ENCODE measurements at places on chromosomes 1 and 21. TPM values are rescaled to one million over a fixed set of nuclear protein-coding genes. Genes with fewer than 3 reads are reported as not detected.

GRCh38 chr1:238141353-238141752 is 250.6 kb upstream of the ZP4 start:
- DNase-seq = peak; percentile 60

GRCh38 chr1:30818568-30819243 is 61.1 kb upstream of the LAPTM5 start:
- peak; percentile 50 for DNase-seq

Gene VWA1
- total RNA-seq = 39.3 TPM

Gene OR14K1
- total RNA-seq = not detected

- DNase-seq = peak; percentile 51
Measured at GRCh38 chr1:20367116-20367585, 76.5 kb downstream of the VWA5B1 start.

Data from tongue (tissue), 3 donors.